ENCODE measurements at places on chromosomes 6 and 20. TPM values are rescaled to one million over a fixed set of nuclear protein-coding genes. Genes with fewer than 3 reads are reported as not detected.

ITPA gene
- total RNA-seq, result 124 TPM

NKAIN4 gene
- 5.2 TPM for total RNA-seq

PBOV1 gene
- not detected for total RNA-seq

IP6K3 gene
- 0.31 TPM for total RNA-seq

SHLD1 gene
- total RNA-seq, result 9.9 TPM

CALHM4 gene
- not detected for total RNA-seq

MSH5 gene
- 17.0 TPM for total RNA-seq

COL9A1 gene
- not detected for total RNA-seq

EDN1 gene
- total RNA-seq, result 57.2 TPM

RPP40 gene
- total RNA-seq, result 23.7 TPM

EEF1A2 gene
- total RNA-seq, result 154 TPM

THEMIS gene
- not detected for total RNA-seq

CDH26 gene
- 0.54 TPM for total RNA-seq

CCDC170 gene
- 0.11 TPM for total RNA-seq

PPP1R10 gene
- 32.7 TPM for total RNA-seq

POLR1H gene
- 32.4 TPM for total RNA-seq

SIRT5 gene
- 3.6 TPM for total RNA-seq

PPIL6 gene
- total RNA-seq, result 0.94 TPM

SLC22A7 gene
- not detected for total RNA-seq

EFCAB8 gene
- not detected for total RNA-seq

NKAPL gene
- total RNA-seq, result not detected

ME1 gene
- total RNA-seq, result 44.2 TPM

LST1 gene
- not detected for total RNA-seq

TOX2 gene
- total RNA-seq, result 11.3 TPM

EYA2 gene
- 2.6 TPM for total RNA-seq

SLC24A3 gene
- total RNA-seq, result not detected

LGSN gene
- total RNA-seq, result 2.3 TPM

CCNC gene
- 20.0 TPM for total RNA-seq

All from A549 treated with ZK216348 at 1 μM for 4 hours (cell line).